ENCODE measurements at places on chromosomes 7 and 10. TPM values are rescaled to one million over a fixed set of nuclear protein-coding genes. Genes with fewer than 3 reads are reported as not detected.

DNA sequence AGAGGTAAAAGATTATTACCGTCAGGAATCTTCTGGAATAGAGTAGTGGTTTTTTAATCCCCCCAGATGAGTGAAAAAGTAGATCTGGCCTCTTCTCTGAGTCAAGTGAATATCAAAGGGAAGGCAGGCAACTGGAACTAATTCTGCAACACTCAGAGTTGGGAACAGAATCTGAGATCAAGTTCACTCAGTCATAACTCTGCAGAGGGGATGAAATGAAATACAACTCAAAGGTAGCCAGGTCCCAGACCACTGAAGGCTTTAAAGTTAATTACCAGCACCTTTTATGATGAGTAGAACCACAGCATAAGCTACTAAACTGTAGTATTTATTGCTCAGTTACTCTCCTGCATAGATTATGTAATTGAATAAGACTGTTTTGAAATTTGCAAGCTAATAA, 455.6 kb upstream of the AKR1E2 start:
- H3K27me3 ChIP-seq = no peaks in the 10 kb centered on the region
- no peak overlapping the region for H3K4me3 ChIP-seq
- no peaks in the 10 kb centered on the region for H3K36me3 ChIP-seq
- H3K27ac ChIP-seq = no peak overlapping the region
- H3K4me1 ChIP-seq = no peaks in the 10 kb centered on the region

NUTM2E gene
- total RNA-seq = 0.10 TPM

DNA sequence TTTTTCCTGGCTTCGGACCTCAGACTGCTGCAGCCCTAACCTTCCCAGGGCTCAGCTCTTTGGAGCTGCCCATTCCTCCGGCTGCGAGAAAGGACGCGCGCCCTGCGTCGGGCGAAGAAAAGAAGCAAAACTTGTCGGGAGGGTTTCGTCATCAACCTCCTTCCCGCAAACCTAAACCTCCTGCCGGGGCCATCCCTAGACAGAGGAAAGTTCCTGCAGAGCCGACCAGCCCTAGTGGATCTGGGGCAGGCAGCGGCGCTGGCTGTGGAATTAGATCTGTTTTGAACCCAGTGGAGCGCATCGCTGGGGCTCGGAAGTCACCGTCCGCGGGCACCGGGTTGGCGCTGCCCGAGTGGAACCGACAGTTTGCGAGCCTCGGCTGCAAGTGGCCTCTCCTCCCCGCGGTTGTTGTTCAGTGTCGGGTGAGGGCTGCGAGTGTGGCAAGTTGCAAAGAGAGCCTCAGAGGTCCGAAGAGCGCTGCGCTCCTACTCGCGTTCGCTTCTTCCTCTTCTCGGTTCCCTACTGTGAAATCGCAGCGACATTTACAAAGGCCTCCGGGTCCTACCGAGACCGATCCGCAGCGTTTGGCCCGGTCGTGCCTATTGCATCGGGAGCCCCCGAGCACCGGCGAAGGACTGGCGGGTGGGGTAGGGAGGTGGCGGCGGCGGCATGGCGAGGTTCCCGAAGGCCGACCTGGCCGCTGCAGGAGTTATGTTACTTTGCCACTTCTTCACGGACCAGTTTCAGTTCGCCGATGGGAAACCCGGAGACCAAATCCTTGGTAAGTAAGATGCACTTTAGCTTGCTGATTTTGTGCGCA, at the start of gene PLXDC2:
PLXDC2 (plus strand) TSS at position 22 of the 820 bp plus-strand sequence.
- no peak within 1 kb of the TSS for H3K27ac ChIP-seq
- DNase-seq = no peak
- no peaks in the 10 kb centered on the region for H3K4me1 ChIP-seq

DNA sequence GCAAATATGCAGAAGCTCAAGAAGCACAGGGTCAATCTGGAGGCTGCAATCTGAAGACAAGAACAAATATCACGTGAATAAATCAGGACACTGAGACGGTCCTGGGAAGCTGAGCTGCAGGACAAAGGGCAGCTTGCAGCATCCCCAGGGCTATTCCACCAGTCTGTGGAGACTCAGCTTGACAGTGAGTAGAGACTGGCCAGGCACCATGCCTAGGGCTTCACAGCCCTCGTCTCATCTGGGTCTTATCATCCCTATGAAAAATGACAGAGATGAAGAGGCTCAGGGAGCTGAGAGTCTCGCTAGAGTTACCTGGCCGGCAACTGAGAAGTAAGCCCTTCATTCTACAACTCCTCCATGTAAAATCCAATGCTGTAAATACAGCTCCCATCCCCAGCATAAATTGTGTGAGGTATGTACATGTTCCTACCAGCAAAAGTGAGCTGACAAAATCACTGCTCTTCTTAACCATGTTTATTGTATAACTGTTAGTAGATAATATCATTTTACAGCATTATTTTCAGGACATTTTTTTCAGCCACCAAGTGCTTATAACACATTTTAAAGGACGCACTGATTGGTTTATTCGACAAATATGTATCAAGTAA, 186.6 kb upstream of the IGFBP3 start:
- no peak overlapping the region for H3K27ac ChIP-seq
- no peaks in the 10 kb centered on the region for H3K4me1 ChIP-seq
- H3K27me3 ChIP-seq = no peaks in the 10 kb centered on the region

DNA sequence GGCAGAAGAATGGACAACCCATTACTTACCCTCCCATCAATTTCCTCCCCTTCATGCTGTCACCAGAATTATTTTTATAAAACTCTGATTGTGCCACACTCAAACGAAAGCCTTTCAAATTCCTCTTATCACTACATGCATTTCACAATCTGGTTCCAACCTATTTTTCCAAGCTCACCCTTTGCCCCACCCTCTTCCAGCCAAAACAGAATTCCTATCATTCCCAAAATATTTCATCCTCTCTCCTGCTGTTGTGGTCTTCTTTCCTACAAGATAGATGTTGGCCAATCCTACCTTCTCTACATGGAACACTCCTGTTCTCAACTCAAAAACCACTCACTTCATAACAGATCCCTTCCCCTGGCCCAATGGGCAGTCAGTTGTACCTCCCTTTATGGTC, 111.5 kb downstream of the ELAPOR2 start:
- no peak overlapping the region for H3K27ac ChIP-seq
- H3K27me3 ChIP-seq = no peaks in the 10 kb centered on the region
- H3K4me1 ChIP-seq = no peaks in the 10 kb centered on the region
- DNase-seq = no peak

GRCh38 chr10:97451605-97452004, 5.6 kb downstream of the ZDHHC16 start:
- no peaks in the 10 kb centered on the region for H3K27me3 ChIP-seq
- H3K4me1 ChIP-seq = peaks cover 14% of the 10 kb centered on the region
- H3K27ac ChIP-seq = no peak overlapping the region
- DNase-seq = no peak

GRCh38 chr7:50492770-50493519, 42.8 kb upstream of the FIGNL1 start:
- no peak overlapping the region for H3K4me3 ChIP-seq
- no peak for DNase-seq
- peaks cover 13% of the 10 kb centered on the region for H3K27me3 ChIP-seq
- H3K4me1 ChIP-seq = no peaks in the 10 kb centered on the region
- no peak overlapping the region for H3K27ac ChIP-seq
- no peaks in the 10 kb centered on the region for H3K36me3 ChIP-seq

DNA sequence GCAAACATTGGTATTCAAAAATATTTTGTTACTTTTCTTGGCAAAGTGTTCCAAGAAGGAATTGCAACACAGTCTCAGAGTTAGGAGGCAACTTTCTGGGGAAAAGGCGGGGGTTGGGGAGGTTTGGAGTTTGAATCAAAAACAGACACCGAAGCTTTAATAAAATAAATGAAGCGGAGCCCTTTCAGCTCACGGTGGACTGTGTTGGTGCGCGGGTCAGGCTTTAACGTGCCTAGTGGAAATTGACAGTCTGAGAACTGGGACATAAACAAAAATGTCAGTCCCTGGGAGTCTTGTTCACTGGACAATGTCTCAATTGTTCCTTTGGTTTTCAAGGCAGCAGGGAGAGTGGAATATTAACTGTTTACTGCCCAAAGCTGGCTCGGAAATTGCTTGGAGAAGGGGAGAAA, 109.3 kb downstream of the TCF7L2 start:
- DNase-seq = no peak
- H3K4me3 ChIP-seq = no peak overlapping the region
- H3K27me3 ChIP-seq = no peaks in the 10 kb centered on the region
- H3K27ac ChIP-seq = no peak overlapping the region
- H3K36me3 ChIP-seq = peaks cover 2% of the 10 kb centered on the region

GRCh38 chr10:35471435-35471834, 133.7 kb upstream of the GJD4 start:
- H3K27me3 ChIP-seq = no peaks in the 10 kb centered on the region
- H3K4me3 ChIP-seq = no peak overlapping the region
- no peak overlapping the region for H3K27ac ChIP-seq
- no peaks in the 10 kb centered on the region for H3K36me3 ChIP-seq
- no peak for DNase-seq

- no peak overlapping the region for H3K27ac ChIP-seq
- no peaks in the 10 kb centered on the region for H3K27me3 ChIP-seq
- H3K4me1 ChIP-seq = no peaks in the 10 kb centered on the region
- H3K36me3 ChIP-seq = no peaks in the 10 kb centered on the region
Measured at GRCh38 chr7:85292908-85293576, 106.2 kb upstream of the SEMA3D start.

PLAC9 gene
- not detected for total RNA-seq

GRCh38 chr7:94433224-94433623, 38.5 kb downstream of the COL1A2 start:
- H3K4me1 ChIP-seq = no peaks in the 10 kb centered on the region
- H3K27me3 ChIP-seq = peaks cover 2% of the 10 kb centered on the region
- no peaks in the 10 kb centered on the region for H3K36me3 ChIP-seq

DNA sequence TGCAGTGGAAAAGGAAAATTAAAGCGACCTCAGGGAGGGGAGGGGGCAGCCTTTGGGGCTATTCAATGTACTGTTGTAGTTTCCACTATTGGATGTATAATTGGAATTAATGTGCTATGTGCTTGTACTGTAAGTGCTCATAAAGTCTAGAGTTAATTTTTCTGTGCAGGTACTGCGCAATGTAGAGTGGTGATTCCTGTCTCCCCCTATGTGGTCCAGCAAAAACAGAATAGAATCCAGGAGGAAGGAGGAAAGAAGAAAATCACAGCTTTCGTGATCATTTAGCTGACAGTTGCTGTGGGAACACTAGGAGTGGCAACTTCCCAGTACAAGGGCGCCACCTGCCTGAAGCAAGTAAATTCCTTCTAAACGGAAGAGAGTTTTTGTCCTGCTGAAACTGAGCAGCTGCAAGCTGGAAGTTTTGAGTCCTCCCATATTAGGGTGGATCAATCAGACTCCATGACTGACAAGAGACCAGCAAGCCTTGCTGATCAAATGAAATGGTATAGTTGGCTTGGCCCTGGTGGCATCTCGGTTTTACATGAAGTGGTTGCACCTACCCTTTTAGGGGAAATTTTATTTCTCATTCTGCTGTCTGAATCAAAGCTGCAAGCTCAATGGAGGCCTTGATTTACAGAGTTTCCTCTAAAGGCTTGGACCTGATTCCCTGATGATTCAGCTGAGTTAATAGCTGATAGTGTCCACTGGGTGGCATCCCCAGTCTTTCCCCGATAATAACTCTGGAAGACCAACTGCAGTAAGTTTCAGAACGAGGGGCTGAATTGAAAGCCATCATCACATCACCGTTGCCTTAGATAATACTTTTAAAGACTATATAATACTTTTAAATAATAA, 299.8 kb downstream of the HGF start:
- H3K27me3 ChIP-seq = no peaks in the 10 kb centered on the region
- no peak for DNase-seq
- no peak overlapping the region for H3K27ac ChIP-seq
- no peak overlapping the region for H3K4me3 ChIP-seq
- H3K4me1 ChIP-seq = no peaks in the 10 kb centered on the region

EGFR gene
- 0.16 TPM for total RNA-seq

DNA sequence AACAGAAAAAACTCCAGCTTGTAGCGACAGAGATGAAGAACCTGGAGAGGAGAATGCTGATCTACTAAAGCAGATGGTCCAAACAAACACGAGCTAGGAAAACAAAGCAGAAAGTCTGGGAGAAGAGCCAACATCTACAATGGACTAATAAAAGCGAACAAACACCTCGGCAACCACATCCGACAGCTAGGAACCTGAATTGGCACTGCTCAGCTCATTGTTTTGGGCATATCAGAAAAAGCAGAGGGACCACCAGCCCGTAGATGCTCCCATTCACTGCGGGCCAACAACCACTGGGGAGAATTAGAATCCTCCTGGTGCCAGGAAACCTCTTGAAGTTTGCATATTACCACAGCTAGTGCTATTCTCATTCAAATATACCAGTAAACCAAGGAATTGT, 204.7 kb downstream of the NXPH1 start:
- no peaks in the 10 kb centered on the region for H3K36me3 ChIP-seq
- no peak overlapping the region for H3K4me3 ChIP-seq
- no peak overlapping the region for H3K27ac ChIP-seq
- H3K27me3 ChIP-seq = no peaks in the 10 kb centered on the region
- H3K4me1 ChIP-seq = no peaks in the 10 kb centered on the region
- DNase-seq = no peak

GRCh38 chr7:114789871-114790311, 132.0 kb upstream of the MDFIC start:
- no peaks in the 10 kb centered on the region for H3K27me3 ChIP-seq
- no peak overlapping the region for H3K4me3 ChIP-seq
- no peak overlapping the region for H3K27ac ChIP-seq
- no peak for DNase-seq
- no peaks in the 10 kb centered on the region for H3K4me1 ChIP-seq

- no peaks in the 10 kb centered on the region for H3K36me3 ChIP-seq
- no peaks in the 10 kb centered on the region for H3K4me1 ChIP-seq
- H3K4me3 ChIP-seq = no peak overlapping the region
- no peak for DNase-seq
- H3K27me3 ChIP-seq = no peaks in the 10 kb centered on the region
Measured at GRCh38 chr7:84002348-84002747, 192.2 kb downstream of the SEMA3A start.

DNAJC12 gene
- 0.20 TPM for total RNA-seq

All from T-cell (primary cell).